Natural killer cell treated with Interleukin-12 subunit alpha and Interleukin-12 subunit beta and Interleukin-15 and Interleukin-18, amount 100 ng/mL, for 72 hours (primary cell): ENCODE measurements at places on chromosomes 5 and 9. TPM values are rescaled to one million over a fixed set of nuclear protein-coding genes. Genes with fewer than 3 reads are reported as not detected.
A peak's percentile ranks its signal among the peaks of the same experiment; 100 is the strongest.

DNA sequence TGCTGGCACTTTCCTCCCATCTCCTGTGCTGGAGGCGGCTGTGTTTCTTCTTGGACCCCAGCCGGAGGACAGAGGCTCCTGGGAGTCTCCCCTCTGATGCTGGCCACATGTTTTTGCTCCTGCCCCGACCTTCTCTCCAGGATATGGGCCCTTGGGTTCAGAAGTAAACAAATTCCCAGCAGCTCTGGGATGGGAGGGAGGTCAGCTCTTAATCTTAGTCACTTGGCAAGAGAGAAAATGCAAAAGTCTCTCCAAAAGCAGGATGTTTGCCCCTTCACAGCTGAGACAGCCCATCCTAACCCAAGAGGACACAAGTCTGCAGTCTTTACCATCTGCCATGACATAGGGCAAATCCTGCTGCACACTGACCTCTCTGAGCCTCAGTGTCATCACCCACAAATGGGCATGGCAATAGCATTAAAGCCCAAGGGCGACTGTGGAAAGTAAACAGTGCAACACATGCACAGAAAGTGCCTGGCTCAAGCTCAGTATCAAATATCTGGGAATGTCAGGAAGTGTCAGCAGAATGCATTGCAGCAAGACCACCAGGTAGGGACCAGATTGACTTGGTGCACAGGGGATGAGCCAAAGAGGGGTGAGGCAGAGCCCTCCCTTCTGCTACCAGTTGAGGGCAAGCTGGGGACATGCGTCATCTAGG is 117.0 kb upstream of the CXCL14 start:
- H3K4me3 ChIP-seq: no peak overlapping the region
- H3K36me3 ChIP-seq: no peaks in the 10 kb centered on the region
- H3K27me3 ChIP-seq: no peaks in the 10 kb centered on the region
- no peaks in the 10 kb centered on the region for H3K4me1 ChIP-seq
- no peak for DNase-seq

- no peak overlapping the region for H3K27ac ChIP-seq
- no peaks in the 10 kb centered on the region for H3K4me1 ChIP-seq
- no peaks in the 10 kb centered on the region for H3K36me3 ChIP-seq
- no peak overlapping the region for H3K4me3 ChIP-seq
These were observed 213.9 kb downstream of the PBX3 start for GRCh38 chr9:125961072-125961471.

GRCh38 chr9:127574072-127574993 is 37.7 kb upstream of the STXBP1 start:
- no peak overlapping the region for H3K27ac ChIP-seq
- peaks cover 44% of the 10 kb centered on the region for H3K4me1 ChIP-seq
- H3K27me3 ChIP-seq: no peaks in the 10 kb centered on the region
- DNase-seq: peak; percentile 1

DNA sequence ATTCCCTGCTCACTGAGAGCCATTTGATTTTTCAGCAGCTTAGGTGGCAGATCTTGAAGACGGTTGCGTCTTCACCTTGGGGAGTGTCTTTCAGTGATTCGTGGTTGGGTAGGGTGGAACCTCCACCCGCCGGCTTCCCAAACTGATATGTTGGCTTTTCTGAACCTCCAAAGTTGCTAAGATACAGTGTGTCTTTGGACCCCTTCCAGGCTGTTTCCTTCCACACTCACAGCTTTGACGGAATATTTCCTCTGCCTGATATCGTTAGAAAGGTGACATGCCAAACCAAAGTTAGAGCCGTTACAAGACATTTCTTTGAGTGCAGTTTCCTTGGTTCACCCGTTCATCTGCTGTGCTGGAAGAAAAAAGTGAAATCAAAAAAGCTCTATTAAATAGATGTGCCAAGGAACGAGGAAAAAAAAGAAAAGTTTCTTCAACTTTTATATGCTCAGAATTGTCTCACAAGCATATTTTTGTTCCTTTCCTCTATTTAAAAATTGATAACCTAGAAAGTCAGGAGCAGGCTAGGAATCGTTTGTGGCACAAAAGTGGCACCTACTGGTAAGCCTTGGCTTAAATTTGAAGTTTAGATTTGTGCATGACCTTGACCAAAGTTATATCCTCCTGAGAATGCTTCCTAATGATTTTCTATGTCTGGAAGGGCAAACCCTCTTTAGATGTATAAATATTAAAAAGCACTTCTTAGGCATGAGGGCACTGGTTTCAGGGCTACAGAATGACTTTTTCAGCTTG is 270.7 kb upstream of the WWC1 start:
- H3K27ac ChIP-seq: no peak overlapping the region
- H3K4me1 ChIP-seq: no peaks in the 10 kb centered on the region
- H3K27me3 ChIP-seq: peaks cover 29% of the 10 kb centered on the region
- no peaks in the 10 kb centered on the region for H3K36me3 ChIP-seq

GRCh38 chr5:14440582-14441431 is 140.8 kb upstream of the OTULINL start:
- H3K27ac ChIP-seq: no peak overlapping the region
- no peaks in the 10 kb centered on the region for H3K36me3 ChIP-seq
- H3K4me1 ChIP-seq: peaks cover 8% of the 10 kb centered on the region
- H3K27me3 ChIP-seq: no peaks in the 10 kb centered on the region

- peaks cover 7% of the 10 kb centered on the region for H3K27me3 ChIP-seq
- H3K4me1 ChIP-seq: peaks cover 62% of the 10 kb centered on the region
- peak overlapping the region; percentile 43 for H3K4me3 ChIP-seq
- H3K27ac ChIP-seq: peak overlapping the region; percentile 65
These were observed 18.1 kb downstream of the TCF7 start for GRCh38 chr5:134132372-134133187.

DNA sequence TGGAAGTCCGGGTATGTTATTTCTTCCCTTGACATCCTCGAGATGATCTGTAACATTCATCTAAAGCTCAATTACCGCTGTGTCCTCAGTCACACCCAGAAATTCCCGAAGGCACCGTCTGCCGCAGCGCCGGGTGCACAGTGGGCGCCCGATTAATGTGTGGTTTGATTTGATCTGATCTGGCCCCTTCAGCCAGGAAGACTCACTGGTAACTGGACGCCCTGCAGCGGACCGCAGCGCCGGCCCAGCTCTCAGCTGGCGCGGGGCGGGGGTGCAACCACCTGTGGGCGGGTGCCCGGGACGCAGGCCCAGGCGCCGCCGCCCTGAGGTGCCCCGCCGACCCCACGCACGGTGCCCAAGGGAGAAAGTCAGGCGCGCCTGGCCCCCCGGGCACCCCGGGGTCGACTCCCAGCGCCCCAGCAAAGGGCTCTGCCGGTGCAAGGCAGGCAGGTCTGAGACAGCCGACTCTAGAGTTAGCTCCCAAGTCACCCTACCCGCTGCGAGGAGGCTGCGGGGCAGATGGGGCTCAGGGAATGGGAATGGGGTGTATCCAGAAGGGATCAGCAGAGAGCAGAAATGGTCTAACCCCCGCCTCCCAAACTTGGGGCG is 1.7 kb downstream of the EPB41L4B start:
- peaks cover 5% of the 10 kb centered on the region for H3K4me1 ChIP-seq
- H3K27me3 ChIP-seq: peaks cover 56% of the 10 kb centered on the region
- no peaks in the 10 kb centered on the region for H3K36me3 ChIP-seq
- no peak for DNase-seq
- no peak overlapping the region for H3K27ac ChIP-seq

- H3K36me3 ChIP-seq: peaks cover 4% of the 10 kb centered on the region
- no peak overlapping the region for H3K27ac ChIP-seq
- no peak for DNase-seq
- no peaks in the 10 kb centered on the region for H3K27me3 ChIP-seq
- no peak overlapping the region for H3K4me3 ChIP-seq
These were observed 157.8 kb upstream of the PTGER4 start for GRCh38 chr5:40521925-40522324.

DNA sequence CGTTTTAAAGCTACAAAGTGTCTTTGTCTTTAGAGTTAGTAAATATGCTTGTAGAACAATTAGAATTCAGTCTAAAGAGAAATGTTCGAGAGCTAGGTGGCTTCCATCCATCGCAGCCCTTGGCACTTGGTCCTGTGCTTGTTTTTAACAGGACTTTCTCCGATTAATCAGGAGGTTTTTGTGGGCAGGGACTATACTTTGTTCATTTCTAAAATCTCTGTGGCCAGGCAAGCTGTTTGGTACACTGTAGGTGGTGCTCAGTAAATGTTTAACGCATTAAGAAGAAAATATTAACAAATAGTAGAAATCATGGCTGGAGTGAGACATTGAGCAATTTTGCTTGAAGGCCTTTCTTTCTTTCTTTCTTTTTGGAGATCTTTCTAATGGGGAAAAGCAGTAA is 20.8 kb downstream of the AGXT2 start:
- no peak overlapping the region for H3K4me3 ChIP-seq
- H3K27ac ChIP-seq: no peak overlapping the region
- peaks cover 15% of the 10 kb centered on the region for H3K27me3 ChIP-seq
- no peak for DNase-seq
- no peaks in the 10 kb centered on the region for H3K36me3 ChIP-seq

GRCh38 chr5:135700731-135701130 is 121.9 kb upstream of the CXCL14 start:
- H3K27ac ChIP-seq: no peak overlapping the region
- no peaks in the 10 kb centered on the region for H3K36me3 ChIP-seq
- DNase-seq: no peak
- H3K4me1 ChIP-seq: no peaks in the 10 kb centered on the region
- H3K27me3 ChIP-seq: no peaks in the 10 kb centered on the region

DNA sequence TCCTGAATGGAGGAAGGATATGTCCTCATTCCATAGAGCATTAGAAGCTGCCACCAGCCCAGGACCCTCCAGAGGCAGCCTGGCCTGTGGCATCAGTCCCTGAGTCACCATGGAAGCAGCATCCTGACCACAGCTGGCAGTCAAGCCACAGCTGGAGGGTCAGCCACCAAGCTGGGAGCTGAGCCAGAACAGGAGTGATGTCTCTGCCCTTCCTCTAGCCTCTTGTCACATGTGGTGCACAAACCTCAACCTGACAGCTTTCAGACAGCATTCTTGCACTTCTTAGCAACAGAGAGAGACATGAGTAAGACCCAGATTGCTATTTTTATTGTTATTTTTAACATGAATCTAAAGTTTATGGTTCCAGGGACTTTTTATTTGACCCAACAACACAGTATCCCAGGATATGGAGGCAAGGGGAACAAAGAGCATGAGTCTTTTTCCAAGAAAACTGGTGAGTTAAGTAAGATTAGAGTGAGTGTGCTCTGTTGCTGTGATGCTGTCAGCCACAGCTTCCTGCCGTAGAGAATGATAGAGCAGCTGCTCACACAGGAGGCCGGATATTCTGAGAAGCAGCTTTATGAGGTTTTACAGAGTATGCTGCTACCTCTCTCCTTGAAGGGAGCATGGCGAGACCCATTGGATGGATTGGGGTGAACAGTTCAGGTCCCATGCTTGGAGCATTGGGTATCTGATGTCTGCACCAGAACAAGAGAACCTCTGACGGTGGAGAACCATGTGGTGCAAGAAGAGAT is 13.0 kb upstream of the CYFIP2 start:
- peaks cover 94% of the 10 kb centered on the region for H3K4me1 ChIP-seq
- peak overlapping the region; percentile 87 for H3K27ac ChIP-seq
- H3K4me3 ChIP-seq: peak overlapping the region; percentile 78

- H3K4me1 ChIP-seq: no peaks in the 10 kb centered on the region
- no peak for DNase-seq
- no peaks in the 10 kb centered on the region for H3K36me3 ChIP-seq
These were observed 4.1 kb upstream of the CARD9 start for GRCh38 chr9:136377341-136378169.

GRCh38 chr5:112958093-112959088 is 18.2 kb upstream of the DCP2 start:
- H3K36me3 ChIP-seq: no peaks in the 10 kb centered on the region
- H3K4me3 ChIP-seq: no peak overlapping the region
- H3K27ac ChIP-seq: peak overlapping the region; percentile 6
- H3K4me1 ChIP-seq: peaks cover 20% of the 10 kb centered on the region
- H3K27me3 ChIP-seq: peaks cover 7% of the 10 kb centered on the region
- DNase-seq: no peak

The GMCL2 gene
- not detected for total RNA-seq

The ARSI gene
- not detected for total RNA-seq

The PHYKPL gene
- total RNA-seq: 191 TPM

The CDC23 gene
- total RNA-seq: 38.5 TPM

The PCDHB14 gene
- total RNA-seq: not detected

The CCDC192 gene
- not detected for total RNA-seq

The PCDHB7 gene
- not detected for total RNA-seq
